ENCODE measurements at places on chromosomes 3 and 15.

DNA sequence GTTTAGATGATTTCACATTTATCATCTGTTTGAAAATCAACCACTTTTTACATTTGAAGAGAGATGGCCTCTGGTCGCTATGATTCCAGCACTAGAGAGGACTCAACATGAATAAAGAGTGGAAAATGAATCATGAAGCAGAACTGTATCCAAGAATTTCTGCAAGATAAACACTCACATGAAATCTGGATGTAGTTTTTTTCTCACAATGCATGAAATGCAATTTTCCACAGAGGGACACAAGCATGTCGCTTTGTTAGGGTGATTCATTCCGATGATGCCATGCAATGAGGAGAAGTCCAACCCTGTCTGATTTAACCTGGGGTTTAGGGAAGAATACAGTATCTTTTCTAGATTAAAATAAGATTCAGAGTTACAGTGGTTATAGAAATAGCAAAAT, 50.4 kb upstream of the ADCY5 start:
- no peak for DNase-seq

- DNase-seq = no peak
Measured at GRCh38 chr3:79258479-79258878, 509.3 kb downstream of the ROBO1 start.

DNA sequence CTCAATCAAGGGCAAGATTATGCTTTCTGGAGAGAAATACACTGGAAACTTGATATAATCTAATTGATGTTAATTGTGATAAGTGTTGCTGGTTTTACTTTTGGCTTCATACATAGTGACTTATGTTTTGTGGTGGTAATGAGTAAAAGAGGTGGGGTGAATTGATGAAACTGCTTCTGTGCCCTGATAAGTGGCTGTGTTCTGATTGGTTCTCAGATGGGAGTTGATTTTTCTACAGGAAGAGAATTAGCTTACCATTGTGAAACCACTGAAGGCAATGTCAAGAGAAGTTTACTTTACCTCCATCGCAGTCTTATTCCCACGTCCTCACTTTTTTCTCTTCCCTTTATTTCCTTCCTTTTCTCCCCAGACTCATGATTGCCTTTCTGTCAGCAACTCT, 23.8 kb downstream of the TMEM45A start:
- DNase-seq = no peak

- DNase-seq = no peak
Measured at GRCh38 chr3:197499427-197499826, 56.3 kb downstream of the BDH1 start.
